ENCODE measurements at places on chromosomes 5 and 9.

- DNase-seq: no peak
Observed at GRCh38 chr5:37840053-37841034, 503 bp upstream of the GDNF start.

DNA sequence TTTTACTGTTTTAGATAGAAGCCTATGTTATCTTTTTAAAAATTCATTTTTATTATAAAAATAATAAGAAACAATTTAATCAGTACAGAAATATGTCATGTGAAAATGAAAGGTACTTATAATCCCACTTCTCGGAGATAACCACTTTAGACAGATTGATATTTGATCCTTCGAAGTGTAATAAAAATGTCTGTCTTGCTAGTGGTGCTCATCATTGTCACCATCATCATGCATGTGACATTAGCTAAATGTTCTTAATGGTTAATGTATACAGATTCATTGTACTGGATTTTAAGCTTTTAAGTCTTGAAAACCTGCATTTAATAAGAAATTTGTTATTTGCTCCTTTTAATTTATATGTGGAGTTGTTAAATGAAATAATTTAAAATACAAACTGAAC lies 30.1 kb upstream of the FAM120AOS start:
- no peak for DNase-seq

DNA sequence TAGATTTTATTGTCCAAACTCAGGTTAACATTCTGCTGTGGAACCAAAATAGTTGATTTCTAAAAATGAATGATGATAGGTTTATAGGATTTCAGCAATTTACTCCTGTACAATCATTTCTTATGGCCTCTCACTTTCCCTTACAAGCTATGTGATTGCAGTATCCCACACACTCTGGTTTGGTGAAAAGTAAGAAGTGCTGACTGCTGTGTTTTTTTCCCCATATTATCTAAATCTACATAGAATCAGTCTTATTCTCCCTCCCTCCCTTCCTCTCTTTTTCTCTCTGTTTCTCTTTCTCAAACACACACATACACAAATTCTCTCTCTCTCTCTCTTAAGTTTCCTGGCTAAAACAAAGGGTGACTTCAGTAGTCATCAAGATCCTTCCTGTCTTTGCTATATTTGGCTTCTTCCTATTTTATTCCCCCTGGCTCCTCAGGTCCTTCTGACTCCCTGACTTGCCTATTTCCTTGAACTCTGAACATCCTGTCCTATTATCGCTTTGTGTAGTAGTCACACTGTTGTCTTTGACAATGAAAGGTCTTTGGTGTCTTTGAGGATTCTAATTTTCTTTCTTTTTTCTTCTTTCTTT lies 55.9 kb upstream of the HAPLN1 start:
- no peak for DNase-seq

GRCh38 chr5:691817-692528 lies 1.2 kb downstream of the TPPP start:
- DNase-seq: no peak

GRCh38 chr5:108801776-108802175 lies 54.1 kb downstream of the FER start:
- no peak for DNase-seq

- DNase-seq: no peak
Observed at GRCh38 chr9:131833906-131834305, 94.0 kb upstream of the RAPGEF1 start.

DNA sequence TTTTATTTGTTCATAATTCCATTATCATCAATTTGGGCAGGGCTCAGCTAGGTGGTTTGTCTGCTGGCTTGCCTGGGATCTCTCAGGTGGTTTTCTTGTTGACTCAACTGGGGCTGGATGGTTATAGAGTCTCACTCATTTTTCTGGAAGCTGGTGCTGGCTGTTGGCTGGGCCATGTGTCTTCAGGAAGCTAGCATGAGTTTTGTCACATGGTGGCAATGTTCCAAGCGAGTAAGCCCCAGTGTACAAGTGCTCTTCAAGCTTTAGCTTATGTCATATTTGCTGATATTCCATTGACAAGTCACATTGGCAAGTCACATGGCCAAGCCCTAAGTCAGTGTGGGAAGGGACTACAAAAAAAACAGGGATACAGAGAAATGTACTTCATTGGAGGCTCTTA lies 2.3 kb upstream of the RASEF start:
- no peak for DNase-seq

DNA sequence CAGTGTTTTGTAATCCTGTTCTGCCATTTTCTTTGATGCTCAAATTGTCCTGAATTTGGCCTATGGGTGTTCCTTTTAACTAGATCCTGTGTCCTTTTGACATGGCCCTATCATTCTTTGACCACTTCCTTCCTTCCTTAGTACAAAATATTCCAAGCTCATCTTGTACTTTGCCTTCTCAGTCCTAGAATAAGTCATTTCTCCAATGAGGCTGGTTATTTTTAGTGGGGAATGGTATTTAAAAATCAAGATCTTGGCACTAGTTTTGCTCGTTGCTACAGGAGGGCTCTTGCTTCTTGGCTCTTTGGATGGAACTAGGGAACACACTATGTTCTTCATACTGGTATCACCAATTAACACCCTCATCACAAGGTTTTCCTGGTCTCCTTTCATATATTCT lies 108.1 kb downstream of the UNC13B start:
- no peak for DNase-seq

DNA sequence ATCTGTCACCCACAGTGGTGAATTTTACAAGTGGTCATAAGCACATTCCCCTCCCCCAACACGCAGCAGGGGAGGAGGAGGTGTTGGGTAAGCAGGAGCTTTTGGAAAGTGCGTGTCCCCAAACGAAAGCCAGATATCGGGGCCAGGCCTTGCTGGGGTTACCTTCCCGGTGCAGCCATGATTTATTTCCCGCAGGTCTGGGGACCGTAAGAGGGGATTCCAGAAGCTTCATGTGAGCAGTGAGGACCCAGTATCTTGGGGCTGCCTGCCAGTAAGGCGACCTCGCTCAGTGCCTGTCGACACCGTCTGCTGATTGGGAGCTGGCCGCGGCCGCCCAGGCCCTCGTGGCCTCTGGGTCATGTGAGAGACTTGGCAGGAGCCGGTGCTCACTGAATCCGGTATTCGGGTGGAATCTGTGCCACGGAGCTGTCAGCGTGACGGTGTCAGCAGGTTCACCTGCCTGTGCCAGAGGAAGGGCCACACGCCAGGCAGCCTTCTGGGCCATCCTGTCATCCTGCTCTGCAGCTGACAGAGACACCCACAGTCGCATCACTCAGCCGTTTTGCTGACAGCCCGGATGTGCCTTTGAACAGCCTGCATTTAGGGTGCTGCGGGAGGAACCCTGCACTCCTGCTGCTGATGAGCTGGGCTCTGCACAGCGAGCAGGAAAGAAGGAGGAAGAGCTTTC lies 37.3 kb downstream of the SEC61B start:
- DNase-seq: no peak

- no peak for DNase-seq
Observed at GRCh38 chr9:69199769-69200470, 25.8 kb downstream of the TJP2 start.

DNA sequence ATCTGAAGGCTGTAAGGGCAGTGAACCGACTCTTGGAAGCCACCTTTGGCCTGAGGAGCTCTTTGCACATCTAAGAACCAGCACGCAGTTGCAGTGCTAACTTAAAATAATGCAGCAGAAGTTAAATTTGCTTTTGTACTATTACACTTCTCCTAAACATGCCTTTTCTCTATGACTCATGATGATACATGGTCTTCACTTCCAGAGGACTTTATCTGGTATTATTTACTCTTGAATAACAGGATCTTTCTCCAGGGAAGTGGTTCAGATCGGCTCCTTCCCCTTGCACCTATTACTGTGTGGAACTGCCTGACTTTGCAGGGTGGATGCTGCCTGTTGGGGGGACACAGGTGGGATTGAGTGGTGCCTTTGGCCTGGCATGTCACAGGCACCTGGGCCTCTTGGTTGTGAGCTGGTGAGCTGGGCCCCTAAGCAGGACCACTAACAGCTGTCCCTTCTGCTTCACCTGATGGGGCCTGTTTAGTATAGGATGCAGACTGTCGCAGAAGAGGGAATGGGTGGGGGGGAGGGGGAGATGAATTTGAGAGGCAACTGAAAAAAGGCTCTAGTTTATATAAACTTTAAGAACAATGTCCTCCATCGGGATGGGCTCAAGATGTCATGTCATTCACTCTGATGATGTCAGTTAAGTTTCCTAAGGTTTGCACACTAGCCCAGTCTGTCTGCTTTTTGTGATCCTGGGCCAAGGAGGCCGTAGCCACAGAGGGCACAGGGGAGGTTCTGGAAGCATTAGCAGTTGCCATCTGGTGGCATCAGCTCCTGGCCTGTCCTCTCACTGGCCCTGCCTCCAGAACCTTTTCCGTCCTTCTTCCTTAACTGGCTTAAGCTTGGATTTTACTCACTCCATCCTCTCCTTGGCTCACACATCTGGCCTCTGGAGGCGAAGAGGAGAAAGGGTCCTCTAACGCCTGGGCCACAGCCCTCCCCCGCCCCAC lies 33.9 kb upstream of the GABBR2 start:
- no peak for DNase-seq

DNA sequence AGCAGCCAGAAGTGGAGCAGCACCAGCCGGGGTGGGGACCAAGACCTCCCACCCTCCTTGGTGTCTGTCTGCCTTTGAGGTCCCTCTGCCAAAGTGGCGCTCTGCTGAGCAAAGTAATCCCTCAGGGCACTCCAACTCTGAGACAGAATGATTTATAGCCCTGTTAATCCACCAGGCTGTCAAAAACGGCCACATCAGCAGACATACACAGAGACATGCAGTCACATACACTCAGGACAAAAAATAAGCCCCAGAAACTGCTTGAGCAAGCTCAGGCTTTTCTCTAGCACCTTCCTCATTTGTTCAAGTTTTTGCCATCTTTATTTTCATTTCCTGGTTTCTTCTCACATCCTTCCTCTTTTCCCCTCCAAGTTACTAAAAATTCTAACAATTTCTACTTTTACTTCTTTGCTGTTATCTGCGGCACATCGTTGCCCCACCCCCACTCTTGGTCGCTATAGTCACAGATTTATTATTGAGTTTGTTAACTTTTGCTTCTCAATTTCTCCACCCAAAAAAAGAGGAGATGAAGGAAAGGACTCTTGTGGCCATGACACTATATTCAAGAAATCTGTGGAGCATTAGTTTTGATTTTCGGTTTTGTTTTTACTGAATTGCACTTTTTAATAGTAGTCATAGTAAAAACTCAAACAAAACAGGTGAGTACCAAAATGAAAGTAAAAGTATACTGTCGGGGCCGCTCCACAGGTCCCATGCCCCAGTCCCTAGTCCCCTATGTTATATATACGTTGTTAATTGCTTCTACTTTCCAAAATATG lies 17.4 kb upstream of the ADRB2 start:
- no peak for DNase-seq

- DNase-seq: peak; percentile 55
Observed at GRCh38 chr5:35926389-35927051, 11.9 kb downstream of the CAPSL start.

DNA sequence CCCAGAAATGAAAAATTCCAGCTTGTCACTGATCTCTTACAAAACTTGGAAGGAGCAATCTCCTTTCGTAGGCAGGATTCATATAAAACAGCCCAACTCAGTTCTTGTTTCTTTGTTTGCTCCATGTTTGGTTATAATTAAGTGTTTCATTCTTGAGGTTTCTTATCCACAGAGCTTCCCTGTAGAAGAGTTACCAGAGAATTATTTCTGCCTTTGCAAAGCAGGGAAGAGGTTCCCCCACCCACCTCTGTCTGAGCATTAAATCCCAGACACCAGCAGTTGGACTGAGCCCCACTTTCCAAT lies 34.1 kb upstream of the RAI14 start:
- no peak for DNase-seq

- no peak for DNase-seq
Observed at GRCh38 chr5:112870966-112871365, 9.9 kb downstream of the SRP19 start.

GRCh38 chr9:79877943-79878602 lies 306.3 kb downstream of the TLE4 start:
- no peak for DNase-seq

DNA sequence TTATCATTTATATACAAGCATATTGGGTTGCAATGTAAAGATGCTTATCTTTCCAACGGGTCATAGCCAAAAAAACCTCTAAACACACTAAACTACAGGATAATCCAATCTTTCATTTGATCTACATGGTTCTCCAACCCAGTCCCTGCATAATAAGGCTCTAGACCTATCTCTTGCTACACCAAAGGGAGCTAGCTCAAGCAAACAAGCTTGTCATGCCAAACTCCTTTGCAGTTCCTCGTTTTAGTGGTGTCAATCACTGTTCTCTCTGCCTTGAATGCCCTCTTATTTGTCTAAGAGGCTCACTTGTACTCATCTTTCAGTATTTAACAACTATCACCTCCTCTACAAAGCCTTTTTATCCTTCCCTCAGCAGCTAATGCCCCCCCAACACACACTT lies 5.6 kb downstream of the HOMER1 start:
- no peak for DNase-seq

DNA sequence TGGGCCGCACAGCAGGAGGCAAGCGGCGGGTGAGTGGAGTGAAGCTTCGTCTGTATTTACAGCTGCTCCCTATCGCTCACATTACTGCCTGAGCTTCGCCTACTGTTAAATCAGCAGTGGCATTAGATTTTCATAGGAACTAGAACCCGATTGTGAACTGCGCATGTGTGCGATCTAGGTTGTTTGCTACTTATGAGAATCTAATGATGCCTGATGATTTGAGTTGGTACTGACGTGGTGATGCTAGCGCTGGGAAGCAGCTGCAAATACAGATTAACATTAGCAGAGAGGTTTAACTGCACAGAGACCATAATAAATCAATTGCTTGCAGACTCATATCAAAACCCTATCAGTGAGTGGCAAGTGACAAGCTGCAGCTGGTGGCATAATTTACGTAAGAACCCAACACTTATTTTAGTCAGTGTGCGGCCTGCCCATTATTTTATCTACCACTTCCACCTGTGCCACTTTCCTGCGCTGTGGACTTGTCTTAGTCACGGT lies 133.4 kb upstream of the CDH9 start:
- DNase-seq: no peak

GRCh38 chr5:129938077-129938476 lies 33.8 kb downstream of the CHSY3 start:
- DNase-seq: no peak

DNA sequence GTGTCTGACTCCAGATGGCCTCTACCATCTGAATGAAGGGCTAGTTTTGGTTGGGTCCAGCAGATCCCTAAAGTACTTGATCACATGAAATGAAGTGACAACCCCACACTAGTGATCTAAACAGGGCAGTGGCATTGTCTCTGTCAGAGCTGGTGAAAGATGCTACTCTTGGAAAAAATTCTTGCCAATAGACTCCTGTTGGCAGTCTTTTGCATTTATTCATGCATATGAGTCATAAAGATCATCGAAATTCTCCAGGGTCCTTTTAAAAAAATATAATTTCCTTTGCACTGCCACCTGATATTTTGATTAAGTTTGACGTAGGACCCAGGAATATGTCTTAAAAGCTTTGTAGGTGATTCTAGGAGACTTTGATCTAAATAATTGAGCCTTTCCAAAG lies 135.1 kb upstream of the ELL2 start:
- no peak for DNase-seq

- DNase-seq: no peak
Observed at GRCh38 chr9:134161647-134162046, 2.7 kb downstream of the RNU6ATAC start.

All from activated naive CD8-positive, alpha-beta T cell treated with anti-CD3 and anti-CD28 coated beads, Interleukin-2, amount 50 U/mL, for 16 hours (primary cell).